CD4-positive, alpha-beta T cell treated with Interferon gamma for 1 hour (primary cell): ENCODE measurements at places on chromosomes 1 and 21.

DNA sequence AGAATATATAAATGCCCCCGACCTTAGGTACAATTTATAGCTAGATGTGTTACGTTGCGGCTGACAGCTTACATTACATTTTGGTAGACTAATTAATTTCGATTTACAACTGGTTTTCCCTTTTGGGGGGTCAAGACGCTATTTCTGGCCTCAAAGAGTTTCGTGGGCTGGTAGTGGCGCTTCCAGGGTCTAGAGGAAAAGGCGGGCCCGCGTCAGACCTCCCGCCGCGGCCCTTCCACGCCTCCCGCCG, 391 bp downstream of the IFT25 start:
- DNase-seq: no peak

DNA sequence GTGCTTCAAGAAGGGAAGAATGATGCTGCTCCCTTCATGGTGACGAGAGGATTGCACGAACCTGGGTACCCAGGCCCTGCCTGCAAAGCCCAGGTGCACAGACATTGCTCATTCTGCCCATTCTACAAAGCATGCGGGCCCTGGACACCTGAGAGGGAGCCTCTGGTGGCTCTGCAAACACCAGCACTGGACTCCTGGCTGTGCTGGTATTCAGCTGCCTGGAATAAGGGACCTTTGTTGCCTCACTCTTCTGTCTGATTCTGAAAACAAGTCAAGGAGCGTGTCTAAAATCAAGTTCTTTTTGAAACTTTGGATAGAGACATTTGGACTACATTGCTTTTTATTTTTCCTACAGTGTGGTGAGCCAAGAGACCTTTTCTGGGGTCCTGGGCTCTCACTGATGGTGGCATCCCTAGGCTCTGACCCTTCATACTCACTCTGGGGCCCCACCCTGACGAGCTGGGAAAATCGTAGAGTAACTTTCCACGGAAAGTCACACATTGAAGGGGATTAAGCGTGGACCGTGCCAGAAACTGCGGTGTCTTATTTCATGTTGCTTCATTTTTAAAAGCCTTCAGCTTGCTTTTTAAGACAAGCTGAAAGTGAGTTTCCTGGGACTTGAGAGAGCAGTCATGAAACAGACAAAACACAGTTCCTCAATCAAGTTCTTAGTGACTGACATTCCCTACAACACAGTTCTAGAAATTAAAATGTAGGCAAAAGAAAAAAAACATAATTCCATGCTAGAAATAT, 24.0 kb downstream of the ABCA4 start:
- DNase-seq: no peak

DNA sequence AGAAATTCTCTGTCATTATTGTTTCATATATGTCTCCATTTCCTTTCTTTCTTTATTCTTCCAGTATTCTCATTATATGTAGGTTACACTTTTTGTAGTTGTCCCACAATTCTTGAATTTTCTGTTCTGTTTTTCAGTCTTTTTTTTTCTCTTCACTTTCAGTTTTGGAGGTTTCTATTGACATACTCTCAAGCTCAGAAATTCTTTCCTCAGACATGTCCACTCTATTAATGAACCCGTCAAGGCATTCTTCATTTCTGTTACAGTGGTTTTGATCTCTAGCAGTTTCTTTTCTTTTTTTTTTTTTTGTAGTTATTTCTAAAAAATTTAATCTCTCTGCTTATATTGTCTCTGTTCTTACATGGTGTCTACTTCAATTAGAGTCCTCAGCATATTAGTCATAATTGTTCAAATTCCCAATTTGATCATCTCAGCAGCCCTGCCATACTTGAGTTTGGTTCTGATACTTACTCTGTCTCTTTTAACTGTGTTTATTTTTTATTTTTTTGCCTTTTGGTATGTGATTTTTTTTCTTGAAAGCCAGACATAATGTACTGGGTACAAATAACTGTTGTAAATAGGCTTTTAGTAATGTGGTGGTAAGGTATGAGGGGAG, 49.5 kb upstream of the KCNK2 start:
- no peak for DNase-seq

GRCh38 chr1:192573499-192573898, 2.1 kb upstream of the RGS1 start:
- no peak for DNase-seq

GRCh38 chr1:235725434-235725833, 75.8 kb upstream of the GNG4 start:
- no peak for DNase-seq

GRCh38 chr1:58548371-58548770, 1.8 kb upstream of the OMA1 start:
- DNase-seq: no peak

GRCh38 chr21:26061437-26061836, 109.1 kb downstream of the APP start:
- no peak for DNase-seq

- no peak for DNase-seq
Measured at GRCh38 chr21:46092811-46093667, 4.9 kb upstream of the COL6A2 start.

DNA sequence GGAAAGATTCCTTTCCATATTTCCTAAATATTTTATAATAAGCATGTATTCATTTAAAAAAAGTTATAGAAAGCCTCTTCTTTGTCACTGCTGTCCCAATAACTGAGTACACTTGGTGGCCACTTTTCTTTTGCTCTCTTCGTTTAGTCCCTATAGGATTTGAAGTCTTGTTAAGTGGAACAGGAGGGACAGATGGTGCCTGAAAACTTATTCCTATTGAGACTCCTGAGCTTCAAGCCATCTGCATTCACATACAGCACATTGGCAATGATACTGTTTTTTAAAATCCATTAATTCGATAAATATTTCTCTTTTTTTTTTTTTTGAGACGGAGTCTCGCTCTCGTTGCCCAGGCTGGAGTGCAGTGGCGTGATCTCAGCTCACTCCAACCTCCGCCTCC, 2.0 kb upstream of the ZBTB40 start:
- no peak for DNase-seq
